ENCODE measurements at places on chromosomes 12 and 14. TPM values are rescaled to one million over a fixed set of nuclear protein-coding genes. Genes with fewer than 3 reads are reported as not detected.

Gene STYK1
- 7.8 TPM for total RNA-seq

Gene RNU4-1
- 1,857 TPM for total RNA-seq

Gene HHIPL1
- total RNA-seq: 0.48 TPM

Gene ASCL1
- not detected for total RNA-seq

Gene SLC38A4
- total RNA-seq: not detected

Gene LRRC10
- not detected for total RNA-seq

Gene SLC8B1
- total RNA-seq: 39.1 TPM

Gene NTF3
- not detected for total RNA-seq

Gene PTPRB
- 1.9 TPM for total RNA-seq

Gene RNASE11
- not detected for total RNA-seq

Gene CLMN
- total RNA-seq: 15.8 TPM

Gene MIP
- not detected for total RNA-seq

Gene PRH2
- not detected for total RNA-seq

Gene FAM181A
- total RNA-seq: not detected

Gene GNB3
- total RNA-seq: not detected

Gene PTMS
- 633 TPM for total RNA-seq

Gene GDF3
- not detected for total RNA-seq

Gene ISM2
- 0.20 TPM for total RNA-seq

Gene SYNE3
- total RNA-seq: 1.5 TPM

Gene HIF1A
- total RNA-seq: 154 TPM

Gene ACOT6
- total RNA-seq: not detected

Gene PMCH
- total RNA-seq: not detected

Gene ACOT4
- total RNA-seq: 4.9 TPM

Gene KCNA5
- not detected for total RNA-seq
